ENCODE measurements at places on chromosomes 2 and 18. TPM values are rescaled to one million over a fixed set of nuclear protein-coding genes. Genes with fewer than 3 reads are reported as not detected.
A peak's percentile ranks its signal among the peaks of the same experiment; 100 is the strongest.

- no peak for DNase-seq
Measured at GRCh38 chr18:69599377-69599776, 198.7 kb downstream of the DOK6 start.

DNA sequence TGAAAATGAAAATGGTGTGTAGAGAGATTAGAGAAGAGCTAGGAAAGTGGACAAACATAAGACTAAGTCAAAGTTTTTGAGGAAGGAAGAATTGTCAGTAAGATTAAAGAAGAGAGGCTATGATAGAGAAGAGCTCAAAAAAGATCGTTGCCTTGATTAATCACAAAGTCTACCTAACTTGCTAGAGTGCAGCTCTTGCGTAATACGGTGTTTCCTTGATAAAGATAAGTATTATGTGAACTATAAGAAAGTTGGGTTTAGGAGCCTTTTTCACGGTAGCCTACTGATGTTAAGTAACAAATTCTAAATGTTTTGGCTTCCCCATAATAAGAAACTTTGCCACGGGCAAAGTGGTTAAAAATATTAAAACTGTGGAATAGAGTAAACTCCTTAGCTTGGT is 226.4 kb upstream of the NRXN1 start:
- no peak for DNase-seq

GRCh38 chr2:241869087-241869961 is at the start of gene RTP5:
RTP5 (plus strand) TSS chr2:241869729; CDS start chr2:241869757, 28 bp downstream.
- DNase-seq, result no peak

- no peak for DNase-seq
Measured at GRCh38 chr2:17625446-17625845, 85.0 kb downstream of the VSNL1 start.

- peak; percentile 33 for DNase-seq
Measured at GRCh38 chr2:189204322-189204941, 24.9 kb upstream of the COL5A2 start.

COL4A3 gene
- under 0.01 TPM for total RNA-seq

B3GNT2 gene
- total RNA-seq, result 31.8 TPM

GRCh38 chr18:73646772-73647171 is 500.9 kb downstream of the FBXO15 start:
- DNase-seq, result peak; percentile 85

DNA sequence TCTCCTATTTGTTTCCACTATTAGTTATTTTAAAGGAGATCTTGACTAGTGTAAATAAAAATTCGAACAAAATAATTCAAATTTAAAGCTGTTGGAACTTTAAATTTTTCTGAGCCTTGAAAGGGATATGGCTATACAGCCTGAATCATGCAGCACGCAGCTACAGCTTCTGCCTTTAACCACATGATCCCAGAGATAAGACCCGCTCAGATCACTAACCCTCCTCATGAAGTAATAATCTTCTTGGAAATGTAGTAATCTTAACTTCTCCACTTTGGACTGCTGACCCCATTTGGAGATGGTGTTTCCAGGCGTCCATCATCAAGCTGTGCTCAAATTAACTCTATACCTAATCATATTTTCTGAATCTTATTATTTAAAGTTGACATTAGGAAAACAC is 336.6 kb downstream of the DSC3 start:
- no peak for DNase-seq

GRCh38 chr18:49910019-49910418 is 96.7 kb upstream of the ACAA2 start:
- no peak for DNase-seq

KCNJ13 gene
- total RNA-seq, result not detected

DNA sequence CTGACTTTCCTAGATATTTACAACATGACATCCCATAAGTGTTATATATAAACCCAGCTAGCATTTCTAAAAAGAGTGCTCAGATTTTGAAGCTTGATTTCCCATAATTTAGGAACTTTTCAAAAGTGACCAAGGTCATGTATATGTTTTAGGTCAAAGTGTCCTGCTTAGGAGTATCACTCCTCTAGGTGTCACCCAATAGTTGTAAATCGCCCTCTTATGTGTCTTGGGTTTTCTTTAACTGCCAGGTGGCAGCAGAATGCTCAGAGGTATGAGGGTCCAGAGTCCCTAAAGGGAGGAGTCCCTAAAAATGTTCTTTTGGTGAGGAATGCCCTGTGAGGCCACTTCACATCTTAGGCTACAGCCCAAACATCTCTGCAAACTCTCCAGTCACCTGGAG is 358.3 kb downstream of the CELF4 start:
- no peak for DNase-seq

DNA sequence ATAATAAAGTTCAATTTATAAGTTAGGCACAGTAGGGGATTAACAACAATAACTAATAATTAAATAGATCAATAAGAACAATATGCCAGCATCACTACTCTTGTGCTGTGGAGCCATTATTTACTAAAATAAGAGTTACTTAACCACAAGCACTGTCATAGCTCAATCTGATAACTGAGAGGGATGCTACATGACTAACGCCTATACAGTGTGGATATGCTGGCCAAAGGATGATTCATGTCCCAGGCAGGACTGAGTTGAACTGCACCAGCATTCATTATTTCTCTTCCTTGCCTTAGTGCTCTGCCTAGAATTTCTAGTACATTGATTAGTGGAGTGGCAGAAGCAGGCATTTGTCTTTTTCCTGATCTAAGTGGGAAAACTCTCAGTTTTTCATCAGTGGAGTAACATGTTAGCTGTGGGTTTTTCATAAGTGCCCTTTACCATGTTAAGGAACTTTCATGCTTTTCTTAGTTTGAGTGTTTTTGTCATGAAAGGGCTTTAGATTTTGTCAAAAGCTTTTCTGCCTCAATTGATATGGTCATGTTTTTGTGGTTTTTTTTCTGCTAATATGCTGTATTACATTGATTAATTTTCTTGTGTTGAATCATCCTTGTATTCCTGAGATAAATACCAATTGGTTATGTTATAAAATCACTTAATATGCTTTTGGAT is 21.7 kb downstream of the KIAA1328 start:
- peak; percentile 65 for DNase-seq

GRCh38 chr2:21928292-21928691 is 804.5 kb downstream of the TDRD15 start:
- DNase-seq, result no peak

APLF gene
- total RNA-seq, result 3.2 TPM

DNA sequence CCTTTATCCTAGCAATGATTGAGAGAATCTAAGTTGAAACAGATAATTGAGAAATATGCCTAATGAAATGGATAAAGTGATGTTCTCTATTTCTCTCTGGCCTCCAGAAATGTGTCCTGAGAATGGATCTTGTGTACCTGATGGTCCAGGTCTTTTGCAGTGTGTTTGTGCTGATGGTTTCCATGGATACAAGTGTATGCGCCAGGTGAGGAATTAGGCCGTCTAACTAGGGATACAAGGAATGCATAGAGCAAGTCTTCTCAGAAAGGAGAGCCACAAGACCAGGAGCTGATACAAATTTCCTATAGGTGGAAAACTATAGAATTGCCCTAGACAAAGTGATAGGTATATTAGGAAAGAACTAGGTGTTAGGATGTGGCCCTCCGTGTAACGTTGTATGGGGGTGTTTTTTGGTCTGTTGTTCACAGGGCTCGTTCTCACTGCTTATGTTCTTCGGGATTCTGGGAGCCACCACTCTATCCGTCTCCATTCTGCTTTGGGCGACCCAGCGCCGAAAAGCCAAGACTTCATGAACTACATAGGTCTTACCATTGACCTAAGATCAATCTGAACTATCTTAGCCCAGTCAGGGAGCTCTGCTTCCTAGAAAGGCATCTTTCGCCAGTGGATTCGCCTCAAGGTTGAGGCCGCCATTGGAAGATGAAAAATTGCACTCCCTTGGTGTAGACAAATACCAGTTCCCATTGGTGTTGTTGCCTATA is 592 bp upstream of the CAD start:
- DNase-seq, result peak; percentile 3
